Right hindlimb (tissue), 1 donor: ENCODE measurements at places on chromosomes 6 and 20.
A peak's percentile ranks its signal among the peaks of the same experiment; 100 is the strongest.

- DNase-seq: peak; percentile 53
Measured at GRCh38 chr6:33672808-33673207, 38.7 kb downstream of the UQCC2 start.

DNA sequence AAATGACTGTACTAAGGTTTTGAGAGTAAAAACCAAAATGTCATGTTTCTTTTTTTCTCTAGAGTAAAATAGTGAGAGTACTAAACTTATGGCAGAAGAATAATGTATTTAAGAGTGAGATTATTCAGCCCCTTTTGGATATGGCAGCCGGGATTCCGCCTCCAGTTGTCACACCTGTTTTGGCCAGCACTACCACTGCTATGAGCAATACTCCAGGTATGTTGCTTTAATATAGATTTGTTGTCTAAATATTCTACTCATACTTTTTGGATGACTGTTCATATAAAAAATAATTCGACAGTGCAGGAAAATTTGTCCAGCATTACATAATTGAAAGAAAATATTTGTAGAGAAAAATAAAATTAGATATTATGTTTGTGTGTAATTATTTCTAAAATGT lies 59.5 kb downstream of the SCAF8 start:
- DNase-seq: no peak

DNA sequence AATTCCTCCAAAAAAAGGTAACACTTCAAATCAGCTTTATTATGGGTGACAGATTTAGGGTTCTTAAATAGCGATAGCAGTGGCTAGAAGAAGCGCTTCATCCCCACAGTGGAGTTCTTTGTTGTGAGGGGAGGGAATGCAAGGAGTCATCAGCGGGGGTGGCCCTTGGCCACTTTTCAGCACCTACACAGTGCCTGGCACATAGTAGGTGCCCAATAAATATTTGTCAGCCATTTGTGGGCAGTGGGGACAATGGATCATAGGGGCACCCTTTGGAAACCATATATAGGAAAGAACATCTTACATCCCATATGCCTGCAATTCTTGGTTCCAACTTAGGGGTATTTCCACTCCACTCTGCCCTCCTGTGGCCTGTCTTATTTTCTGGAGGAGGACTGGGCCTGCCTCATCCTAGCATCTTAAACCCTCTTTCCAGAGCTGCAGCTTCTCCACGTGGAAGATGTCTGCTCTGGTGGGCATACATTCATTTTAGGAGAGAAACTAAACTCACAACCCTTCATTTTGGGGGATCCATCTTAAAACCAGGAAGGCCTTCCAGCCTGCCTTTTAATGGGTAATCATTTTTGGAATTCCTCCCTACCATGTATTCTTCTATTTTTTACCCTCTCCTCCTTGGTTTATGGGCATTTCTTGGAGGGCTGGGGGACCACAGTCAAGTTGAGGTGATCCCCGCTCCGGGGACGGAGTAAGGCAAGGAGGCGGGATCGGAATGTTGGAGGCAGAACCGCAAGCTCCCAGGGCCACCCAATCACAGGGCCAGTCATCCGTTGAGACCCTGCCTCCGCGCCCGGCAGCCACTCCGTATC lies 2.6 kb upstream of the GPSM3 start:
- DNase-seq: peak; percentile 57

DNA sequence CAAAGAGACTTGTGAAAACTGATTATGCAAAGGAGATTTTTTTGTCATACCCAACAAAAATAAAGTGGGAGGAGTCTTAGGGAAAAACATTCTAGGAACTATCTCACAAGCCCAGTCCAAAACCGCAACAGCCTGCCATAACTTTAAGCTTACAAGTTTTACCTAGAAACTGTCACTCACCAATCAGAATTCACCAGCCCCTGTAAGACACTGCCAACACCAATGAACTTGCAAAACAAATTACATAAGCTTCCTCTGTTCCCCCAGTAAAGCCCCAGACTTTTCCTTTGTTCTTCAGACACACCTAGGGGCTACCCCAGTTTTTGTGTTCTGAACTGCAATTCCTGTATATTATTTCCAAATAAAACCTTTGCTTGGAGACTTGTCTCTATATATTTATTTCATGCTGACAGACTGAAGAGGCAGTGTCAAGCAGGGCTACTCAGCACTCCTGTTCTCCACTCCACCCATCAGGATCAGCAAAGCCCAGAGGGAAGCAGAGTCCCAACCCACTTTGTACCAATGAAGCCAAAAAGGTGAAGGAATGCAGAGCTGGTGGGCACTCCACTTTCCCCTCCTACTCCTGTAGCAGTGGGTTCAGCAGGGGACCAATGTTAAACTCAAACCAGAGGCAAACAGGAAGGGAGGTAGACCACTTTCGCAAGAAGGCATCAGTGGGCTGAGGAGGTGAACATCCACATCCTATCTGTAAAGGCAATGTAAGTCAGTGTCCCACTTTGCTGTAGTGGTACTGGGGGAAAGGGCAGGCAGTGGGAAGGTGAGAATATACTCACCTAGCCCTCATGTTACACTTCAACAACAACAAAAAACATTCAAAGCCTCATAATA lies 142.5 kb upstream of the RUNX2 start:
- no peak for DNase-seq

DNA sequence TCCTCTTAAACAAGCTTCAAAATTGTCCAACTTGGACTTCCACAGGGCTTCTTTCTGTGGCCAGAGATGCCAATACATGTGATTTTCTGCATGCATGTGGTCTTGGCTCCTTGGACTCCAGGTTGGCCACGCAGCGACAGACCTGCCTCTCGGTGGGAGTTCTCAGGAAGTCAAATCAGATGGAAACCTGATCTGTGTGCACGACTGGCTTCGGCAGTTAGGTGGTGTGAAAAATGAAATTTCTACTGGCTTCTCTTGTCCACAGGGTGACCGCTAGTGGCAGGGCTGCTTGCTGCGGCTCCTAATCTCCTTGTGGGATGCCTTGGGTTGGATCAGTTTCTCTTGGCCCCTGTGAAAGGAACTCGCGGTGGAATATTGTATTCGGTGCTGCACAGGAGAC lies 57.3 kb downstream of the PHACTR3 start:
- no peak for DNase-seq

GRCh38 chr20:58818586-58819285 lies 32.0 kb downstream of the GNAS-AS1 start:
- DNase-seq: no peak

DNA sequence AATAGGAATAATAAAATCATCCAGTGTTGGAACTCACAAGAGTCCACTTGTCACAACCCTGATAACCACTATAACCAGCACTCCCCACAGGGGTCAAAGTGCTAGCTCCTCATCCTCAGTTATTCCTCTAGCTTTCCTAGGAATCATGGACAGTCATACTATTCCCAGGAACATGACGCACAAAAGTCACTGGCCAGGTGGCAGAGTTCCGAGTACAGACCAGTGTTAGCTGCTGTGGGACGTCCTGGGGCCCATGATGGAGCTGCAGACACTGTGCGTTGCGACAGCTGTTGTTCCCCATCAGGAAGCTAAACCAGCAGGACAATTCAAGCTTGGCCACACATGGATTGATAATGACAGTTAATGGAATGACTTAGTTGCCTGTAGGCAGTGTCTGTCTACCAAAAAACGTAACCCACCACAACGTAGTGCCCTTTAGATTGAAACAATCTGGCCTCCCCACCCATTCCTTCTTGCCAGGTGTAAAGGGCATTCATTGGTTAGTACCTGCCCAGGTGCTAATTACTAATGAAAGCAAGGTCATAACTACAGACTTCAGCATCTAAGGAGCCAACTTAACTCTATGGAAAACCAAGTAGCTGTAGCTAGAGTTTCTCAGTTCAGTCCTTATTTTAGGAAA lies 17.4 kb downstream of the EZR start:
- DNase-seq: peak; percentile 49

GRCh38 chr6:6771964-6772363 lies 183.4 kb downstream of the LY86 start:
- DNase-seq: no peak

- DNase-seq: no peak
Measured at GRCh38 chr6:27547157-27548075, 74.5 kb upstream of the ZNF184 start.

DNA sequence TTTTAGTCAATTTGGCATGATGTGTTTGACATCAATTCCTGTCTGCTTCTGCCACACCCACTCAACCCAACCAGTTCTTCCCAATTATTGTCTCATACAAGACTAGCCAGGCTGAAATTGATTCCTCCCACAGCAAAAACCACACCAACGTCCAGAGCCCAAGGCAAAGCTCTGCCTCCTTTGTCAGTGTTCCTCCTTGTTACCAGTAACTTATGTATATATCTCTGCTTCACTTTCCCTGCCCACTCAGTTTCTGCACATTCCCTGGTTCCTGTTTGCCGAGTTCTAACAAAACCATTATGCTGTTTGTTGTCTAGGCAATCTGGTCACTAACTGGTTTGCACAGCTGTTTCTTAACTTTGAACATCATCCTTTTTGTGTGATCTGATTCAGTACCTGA lies 547.9 kb upstream of the PTCHD4 start:
- DNase-seq: no peak

DNA sequence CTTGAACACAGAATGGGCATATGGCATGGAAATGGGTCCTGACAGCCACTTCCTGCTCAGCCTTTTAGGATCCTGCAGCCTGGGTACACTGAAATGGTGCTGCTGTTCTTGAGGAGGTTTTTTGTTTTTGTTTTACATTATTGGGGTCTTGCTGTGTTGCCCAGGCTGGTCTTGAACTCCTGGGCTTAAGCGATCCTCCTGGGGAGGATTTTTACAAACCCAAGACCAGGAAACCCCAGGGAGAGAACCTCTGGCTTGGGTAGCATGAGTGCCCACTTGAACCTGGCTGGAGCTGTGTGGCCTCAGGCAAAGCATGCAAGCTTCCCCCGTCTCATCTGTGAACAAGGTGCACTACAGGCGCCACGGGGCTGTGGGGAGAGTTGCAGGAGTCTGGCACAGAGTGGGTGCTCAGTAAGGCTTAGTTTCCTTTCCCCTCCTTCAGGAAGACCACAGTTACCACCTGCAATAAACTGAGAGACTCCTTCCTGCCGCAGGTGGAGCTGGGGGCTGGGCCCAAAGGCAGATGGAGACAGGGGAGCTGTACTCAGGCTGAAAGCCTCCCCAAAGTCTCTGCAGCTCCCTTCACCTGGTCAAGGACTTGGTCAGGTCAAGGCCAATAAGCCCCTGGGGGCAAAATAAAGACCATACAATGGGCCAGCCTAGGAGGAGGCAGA lies 1.8 kb downstream of the SLA2 start:
- DNase-seq: no peak

DNA sequence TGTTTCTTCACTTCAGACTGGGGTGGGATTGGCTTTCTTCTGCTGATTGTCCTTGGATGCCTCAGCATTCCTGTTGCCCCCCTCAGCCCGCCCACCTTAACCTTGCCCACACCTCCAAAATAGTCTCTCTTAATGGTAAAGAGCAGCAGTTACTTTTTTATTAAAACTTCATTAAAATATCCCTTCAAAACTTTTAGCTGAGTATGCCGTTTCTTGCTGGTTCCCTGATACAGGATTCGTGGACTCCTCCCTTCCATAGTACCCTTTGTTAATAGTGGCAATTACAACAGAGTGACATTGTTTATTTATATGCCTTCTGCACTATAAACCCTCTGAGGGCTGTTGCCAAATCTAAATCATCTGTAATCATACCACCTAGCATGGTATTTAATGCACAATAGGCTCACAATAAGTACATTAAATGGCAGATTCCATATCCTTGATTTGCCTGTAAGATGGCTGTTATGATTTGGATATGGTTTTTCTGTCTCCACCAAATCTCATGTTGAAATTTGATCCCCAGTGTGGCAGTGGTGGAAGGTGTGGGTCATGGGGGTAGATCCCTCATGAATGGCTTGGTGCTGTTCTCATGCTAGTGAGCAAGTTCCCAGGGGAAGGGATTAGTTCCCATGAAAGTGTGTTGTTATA lies 3.5 kb upstream of the MOCS1 start:
- no peak for DNase-seq

DNA sequence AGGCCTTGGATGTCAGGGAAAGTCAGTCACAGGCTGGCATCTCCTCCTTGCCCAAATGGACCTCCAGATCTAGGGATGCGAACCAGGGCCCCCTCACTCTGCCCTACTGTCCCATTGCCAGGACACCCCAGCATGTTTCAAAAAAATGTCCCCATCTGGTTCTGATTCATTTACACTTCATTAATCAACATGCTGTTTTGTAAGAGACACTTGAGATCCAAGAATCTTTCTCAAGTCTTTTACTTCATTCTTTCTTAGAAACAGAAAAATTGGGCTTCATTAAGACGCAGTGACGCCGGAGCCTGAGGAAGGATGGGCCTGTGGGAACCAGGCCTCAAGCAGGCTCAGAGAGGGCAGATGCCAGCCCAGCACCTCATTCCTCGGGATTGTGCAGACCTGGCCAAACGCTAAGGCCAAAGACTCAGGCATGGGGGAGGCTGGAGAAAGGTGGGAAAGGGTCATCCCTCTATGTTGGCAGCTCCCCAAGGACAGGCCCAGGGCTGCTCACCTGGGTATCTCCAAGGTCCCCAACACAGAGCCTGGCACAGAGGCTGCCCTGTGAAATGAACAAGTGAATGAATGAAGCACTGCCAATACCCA lies 3.8 kb downstream of the RSPO4 start:
- no peak for DNase-seq

DNA sequence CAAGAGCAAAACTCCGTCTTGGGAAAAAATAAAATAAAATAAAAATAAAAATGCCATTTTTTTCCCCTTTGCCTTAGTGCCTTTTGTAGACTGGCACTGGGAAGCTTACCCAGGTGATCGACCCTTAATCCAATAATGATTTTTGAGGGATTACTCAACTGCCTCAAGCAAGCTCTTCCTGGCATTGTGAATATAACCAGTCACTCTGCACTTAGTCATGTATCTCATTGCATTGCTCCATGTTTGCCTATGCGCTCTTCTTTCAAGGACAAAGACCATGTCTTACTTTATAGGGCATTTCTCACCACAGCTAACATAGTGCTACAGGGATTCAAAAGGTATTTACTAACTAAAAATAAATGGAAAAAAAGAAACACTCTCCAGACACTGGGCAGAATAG lies 13.0 kb downstream of the GFOD1 start:
- no peak for DNase-seq

DNA sequence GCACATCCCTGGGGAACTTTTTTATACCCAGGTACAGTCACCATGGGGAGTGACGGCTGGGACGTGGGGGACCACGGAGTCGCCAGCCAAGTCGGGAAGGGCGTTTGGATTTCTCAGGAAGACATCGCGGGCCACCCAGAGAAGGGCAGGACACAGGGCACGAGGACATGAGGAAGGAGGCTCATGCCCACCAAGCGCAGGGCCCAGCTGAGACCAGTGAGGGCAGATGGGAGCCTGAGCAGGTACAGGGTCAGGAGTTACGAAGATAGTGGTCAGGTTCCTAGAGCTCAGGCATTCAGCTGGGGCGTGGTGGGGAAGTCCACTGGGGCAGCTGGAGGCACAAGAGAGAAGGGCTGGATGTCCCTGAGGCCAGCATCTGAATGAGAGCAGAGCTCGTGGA lies 74.6 kb downstream of the ZNF133 start:
- no peak for DNase-seq
